ENCODE measurements at places on chromosomes 4 and X. TPM values are rescaled to one million over a fixed set of nuclear protein-coding genes. Genes with fewer than 3 reads are reported as not detected.

Gene VCX
- not detected for polyA plus RNA-seq

Gene PPEF1
- polyA plus RNA-seq = not detected

Gene GALNTL6
- polyA plus RNA-seq = 0.02 TPM

Gene SMPX
- not detected for polyA plus RNA-seq

Gene TRPC5OS
- polyA plus RNA-seq = not detected

Gene LRCH2
- polyA plus RNA-seq = 4.1 TPM

Gene HSFX4
- polyA plus RNA-seq = not detected

Gene GLRA3
- not detected for polyA plus RNA-seq

Gene MAP7D3
- polyA plus RNA-seq = 15.7 TPM

Gene GRXCR1
- polyA plus RNA-seq = not detected

Gene POU4F2
- polyA plus RNA-seq = not detected

Gene GAGE12E
- not detected for polyA plus RNA-seq

Gene PABPC1L2A
- not detected for polyA plus RNA-seq

Gene KIAA1210
- polyA plus RNA-seq = not detected

Gene MAGEC2
- not detected for polyA plus RNA-seq

Gene SYP
- 0.07 TPM for polyA plus RNA-seq

Gene ZMAT1
- polyA plus RNA-seq = 0.99 TPM

Gene CXCL11
- not detected for polyA plus RNA-seq

Gene CFAP47
- polyA plus RNA-seq = not detected

Gene MAGEA3
- 0.06 TPM for polyA plus RNA-seq
